ENCODE measurements at places on chromosomes 5 and 9.

- no peak for DNase-seq
These were observed 157.5 kb downstream of the DOCK8 start for GRCh38 chr9:372128-372527.

- no peak for DNase-seq
These were observed 37.1 kb downstream of the DNAJB5 start for GRCh38 chr9:35026671-35027070.

- no peak for DNase-seq
These were observed 486.2 kb downstream of the GADD45G start for GRCh38 chr9:90090997-90091396.

GRCh38 chr5:17806818-17807468 is 172.7 kb downstream of the TAF11L14 start:
- DNase-seq = no peak

- peak; percentile 89 for DNase-seq
These were observed 12.6 kb upstream of the MUSK start for GRCh38 chr9:110655754-110656641.

GRCh38 chr9:28471261-28471660 is 898.0 kb upstream of the C9orf72 start:
- no peak for DNase-seq

- no peak for DNase-seq
These were observed 6.2 kb downstream of the PARP8 start for GRCh38 chr5:50672663-50673062.

DNA sequence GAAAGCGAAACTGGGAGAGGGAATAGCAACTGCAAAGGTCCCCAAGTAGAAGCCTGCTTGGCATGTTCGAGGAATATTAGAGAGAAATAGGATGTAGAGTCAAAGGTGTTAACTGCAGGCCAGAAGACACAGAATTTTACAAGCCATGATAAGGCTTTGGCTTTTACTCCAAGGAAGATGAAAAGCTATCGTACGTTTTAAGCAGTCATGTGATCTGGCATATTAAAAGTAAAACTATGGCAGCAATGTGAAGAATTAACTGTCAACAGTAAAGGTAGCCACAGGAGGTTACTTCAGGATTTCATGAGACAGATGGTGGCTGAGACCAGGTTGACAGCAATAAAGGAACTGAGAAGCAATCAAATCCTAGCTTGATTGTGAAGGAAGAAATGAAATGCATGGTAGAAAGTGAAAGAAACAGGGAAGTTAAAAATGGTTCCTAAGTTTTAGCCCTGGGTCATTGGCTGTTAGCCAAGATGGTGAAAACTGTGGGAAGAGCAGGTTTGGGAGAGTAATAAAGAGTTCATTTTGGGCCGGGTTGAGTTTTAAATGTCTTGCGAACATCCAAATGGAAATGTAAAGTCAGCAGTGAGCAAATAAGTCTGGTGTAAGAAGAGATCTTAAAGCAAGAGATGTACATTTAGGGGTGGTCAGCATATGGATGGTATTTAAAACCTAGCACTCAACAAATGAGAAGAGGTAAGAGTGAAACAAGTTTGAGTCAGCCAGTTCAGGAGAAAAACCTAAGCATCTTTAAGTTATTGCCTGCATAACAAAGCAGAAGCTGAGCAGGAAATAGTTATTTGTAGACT is 20.3 kb upstream of the TTC33 start:
- DNase-seq = no peak

GRCh38 chr5:180526269-180526668 is 32.1 kb downstream of the CNOT6 start:
- DNase-seq = no peak

- no peak for DNase-seq
These were observed 312.9 kb downstream of the DEPDC1B start for GRCh38 chr5:60387051-60387440.

GRCh38 chr9:79889369-79889768 is 317.6 kb downstream of the TLE4 start:
- no peak for DNase-seq

DNA sequence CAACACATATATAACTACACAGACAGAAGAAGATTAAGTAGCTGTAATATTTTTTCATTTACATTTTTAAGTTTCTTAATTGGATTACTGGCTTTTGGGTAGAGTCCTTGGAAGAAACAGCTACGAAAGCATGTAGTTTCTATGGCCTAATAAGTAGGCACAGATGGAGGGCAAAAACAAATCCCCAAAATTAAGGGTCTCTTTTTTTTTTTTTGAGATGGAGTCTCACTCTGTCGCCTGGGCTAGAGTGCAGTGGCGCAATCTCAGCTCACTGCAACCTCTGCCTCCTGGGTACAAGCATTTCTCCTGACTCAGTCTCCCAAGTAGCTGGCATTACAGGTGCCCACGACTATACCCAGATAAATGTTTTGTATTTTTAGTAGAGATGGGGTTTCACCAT is 27.1 kb upstream of the MTMR12 start:
- no peak for DNase-seq

- DNase-seq = no peak
These were observed 29.2 kb upstream of the ADRA1B start for GRCh38 chr5:159887050-159887449.

DNA sequence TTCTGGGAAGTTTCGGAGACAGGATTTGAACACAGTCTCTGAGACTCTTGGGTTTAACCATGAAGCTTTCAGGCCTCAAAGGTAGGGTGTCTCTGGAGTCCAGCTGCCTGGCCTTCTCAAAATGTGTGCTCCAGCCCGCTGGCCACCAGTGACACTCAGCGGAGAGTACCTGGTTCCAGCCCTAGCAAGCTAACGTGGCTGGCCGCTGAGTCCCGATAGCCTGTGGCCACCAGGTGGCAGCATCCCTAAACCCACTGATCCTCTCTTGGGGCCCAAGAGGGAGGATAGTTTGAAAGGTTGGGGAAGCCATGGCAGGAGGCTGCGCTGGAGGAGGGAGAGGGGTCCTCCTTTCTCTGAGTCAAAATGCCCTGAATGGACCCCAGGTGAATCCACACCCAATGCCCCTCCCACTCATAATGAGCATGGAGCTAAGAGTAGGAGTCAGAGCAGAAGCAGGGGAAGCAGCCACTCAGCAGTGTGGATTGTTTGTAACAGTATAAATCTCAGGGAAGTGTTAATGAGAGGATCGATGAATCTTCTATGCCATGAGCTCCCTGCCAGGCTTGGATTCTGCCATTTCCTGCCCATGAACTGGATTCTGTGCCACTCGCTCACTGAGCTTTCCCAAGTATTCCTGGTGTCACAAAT is 5.4 kb upstream of the TIFAB start:
- peak; percentile 45 for DNase-seq
